ENCODE measurements at places on chromosomes 5 and 9.

- DNase-seq, result no peak
These were observed 95.1 kb upstream of the CD180 start for GRCh38 chr5:67291671-67292070.

DNA sequence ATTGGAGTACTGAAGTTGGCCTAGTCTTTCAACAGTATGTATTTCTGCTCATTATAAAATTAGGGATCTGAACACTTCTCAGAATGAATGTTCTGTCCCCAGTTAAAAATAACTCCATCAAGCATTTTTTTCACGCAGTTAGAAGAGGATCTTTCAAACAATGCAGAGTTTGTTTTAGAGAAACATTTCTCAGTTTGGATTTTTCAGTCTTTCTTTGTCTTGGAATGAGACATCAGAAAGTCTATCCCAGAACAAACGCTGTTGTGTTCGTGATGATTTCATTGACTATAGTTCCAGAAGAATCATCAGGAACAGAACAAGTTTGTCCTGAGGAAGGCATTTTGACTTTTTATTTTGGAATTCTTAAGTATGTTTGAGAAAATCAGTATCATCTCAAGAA is 218.7 kb downstream of the ARRDC3 start:
- DNase-seq, result no peak

DNA sequence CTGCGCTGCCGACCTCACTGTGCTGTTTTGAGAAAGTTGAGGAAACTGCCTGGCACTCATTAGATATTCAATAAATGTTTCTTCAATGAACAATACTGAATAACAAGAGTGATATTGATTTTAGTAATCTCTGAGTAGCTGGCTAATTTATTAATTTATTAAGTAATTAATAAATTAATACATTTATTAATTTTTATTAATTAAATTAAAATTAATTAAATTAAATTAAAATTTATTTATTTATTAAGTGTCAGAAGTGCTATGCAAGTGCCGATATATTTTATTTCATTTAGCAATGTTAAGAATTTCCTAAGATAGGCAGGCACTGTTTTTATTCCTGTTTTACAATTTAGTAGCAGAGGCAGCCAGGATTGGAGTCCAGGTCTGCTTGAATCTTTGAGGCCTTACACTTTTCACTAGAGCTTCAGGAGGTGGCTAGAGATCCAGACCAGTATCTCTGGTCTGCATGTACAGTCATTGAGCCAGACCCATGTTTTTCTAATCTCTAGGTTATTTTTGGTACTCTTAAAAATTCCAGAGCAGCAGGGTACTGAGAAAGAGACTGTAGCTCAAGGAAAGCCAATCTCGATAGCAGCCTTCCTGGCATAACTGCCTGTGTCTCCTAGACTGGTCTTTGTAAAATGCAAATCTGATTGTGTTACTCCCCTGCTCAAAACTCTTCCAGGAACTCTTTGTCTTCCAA is 109.2 kb downstream of the ARHGEF28 start:
- no peak for DNase-seq

- DNase-seq, result no peak
These were observed 2.1 kb downstream of the NR3C1 start for GRCh38 chr5:143401227-143402016.

DNA sequence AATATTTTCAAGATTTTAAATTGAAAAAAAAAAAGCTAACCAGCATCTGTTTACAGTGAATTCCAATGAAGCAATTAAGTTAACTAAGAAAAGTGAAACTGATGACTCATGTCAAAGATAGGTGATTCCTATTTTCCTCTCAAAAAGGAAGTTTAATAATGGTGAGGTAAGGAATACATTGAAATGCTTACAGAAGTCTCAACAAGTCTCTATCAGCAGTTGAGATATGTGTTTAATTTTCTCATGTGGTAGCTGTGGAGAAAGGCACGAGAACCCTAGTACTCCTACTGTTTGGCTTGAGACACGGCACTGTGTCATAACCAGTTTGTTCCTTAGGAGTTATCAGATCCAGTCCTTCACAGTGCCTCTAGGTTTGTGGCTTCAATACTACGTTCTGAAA is 114.5 kb downstream of the SLC25A46 start:
- DNase-seq, result peak; percentile 83

- peak; percentile 78 for DNase-seq
These were observed 345.7 kb upstream of the WWC1 start for GRCh38 chr5:167945542-167946384.

DNA sequence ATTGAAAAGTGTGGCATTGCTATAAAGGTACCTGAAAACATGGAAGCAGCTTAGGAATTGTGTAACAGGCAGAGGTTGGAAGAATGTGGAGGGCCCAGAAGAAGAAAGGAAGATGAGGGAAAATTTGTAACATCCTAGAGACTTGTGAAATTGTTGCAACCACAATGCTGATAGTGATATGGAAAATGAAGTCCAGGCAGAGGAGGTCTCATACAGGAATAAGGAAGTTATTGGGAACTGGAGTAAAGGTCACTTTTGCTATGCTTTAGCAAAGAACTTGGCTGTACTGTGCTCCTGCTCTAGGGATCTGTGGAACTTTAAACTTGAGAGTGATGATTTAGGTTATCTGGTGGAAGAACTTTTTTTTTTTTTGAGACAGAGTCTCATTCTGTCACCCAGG is 43.5 kb downstream of the PTPDC1 start:
- no peak for DNase-seq

- DNase-seq, result peak; percentile 45
These were observed 531.6 kb upstream of the CLINT1 start for GRCh38 chr5:158390577-158390976.

Data from epithelial cell of esophagus (primary cell).